ENCODE measurements at places on chromosomes 5 and 9.

DNA sequence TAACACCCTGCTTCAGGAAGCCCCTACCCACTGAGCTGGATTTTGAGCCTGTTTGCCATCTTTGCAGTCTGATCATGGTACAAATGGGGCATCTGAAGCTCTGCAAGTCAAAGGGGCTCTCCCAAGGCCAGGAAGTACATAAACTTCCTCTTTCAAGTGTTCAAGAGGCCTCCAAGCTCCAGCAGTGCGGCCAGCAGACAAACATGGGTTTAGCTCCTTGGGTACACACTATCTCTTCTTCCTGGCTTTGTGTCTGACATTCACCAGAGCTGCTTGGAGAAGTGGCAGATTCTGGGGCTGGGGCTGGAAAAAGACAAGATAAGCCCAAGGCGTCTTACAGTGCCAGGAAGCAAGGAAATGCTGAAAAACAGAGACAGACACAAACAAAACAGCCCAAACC is 34.1 kb downstream of the LAMC3 start:
- DNase-seq, result no peak

DNA sequence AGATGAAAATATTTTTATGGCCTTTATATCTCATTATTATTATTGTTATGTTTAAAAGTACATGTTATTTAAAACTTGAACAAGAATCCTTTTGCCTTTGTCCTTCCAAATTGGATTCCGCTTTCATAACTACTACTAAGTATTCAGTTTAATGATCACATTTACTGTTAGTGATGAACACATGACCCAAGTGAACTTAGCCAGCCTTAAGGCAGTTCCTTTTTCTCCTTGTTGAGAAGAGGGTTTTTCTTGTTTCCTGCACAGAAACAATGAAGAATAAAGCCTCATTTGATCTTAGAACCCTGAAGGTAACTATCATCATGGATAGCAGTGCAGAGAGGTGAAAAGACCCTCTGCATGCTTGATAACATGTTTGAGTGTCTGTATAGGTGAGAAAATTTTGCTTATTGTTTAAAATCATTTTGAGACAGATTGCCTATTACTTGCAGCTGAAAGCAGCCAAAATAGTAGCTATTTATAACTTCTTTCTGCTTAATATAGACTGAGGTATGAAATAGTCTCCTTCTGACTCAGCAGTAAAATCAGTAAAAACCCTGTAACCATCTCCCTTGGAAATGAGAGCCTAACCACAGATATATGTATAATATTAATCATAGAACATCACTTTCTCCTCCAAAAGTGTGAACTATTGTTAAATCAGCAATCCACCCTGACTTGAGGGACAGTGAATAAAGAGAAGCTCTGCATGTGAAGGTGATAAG is 266.2 kb downstream of the SPATA31D1 start:
- no peak for DNase-seq

GRCh38 chr9:100104314-100104713 is 5.3 kb downstream of the INVS start:
- no peak for DNase-seq

DNA sequence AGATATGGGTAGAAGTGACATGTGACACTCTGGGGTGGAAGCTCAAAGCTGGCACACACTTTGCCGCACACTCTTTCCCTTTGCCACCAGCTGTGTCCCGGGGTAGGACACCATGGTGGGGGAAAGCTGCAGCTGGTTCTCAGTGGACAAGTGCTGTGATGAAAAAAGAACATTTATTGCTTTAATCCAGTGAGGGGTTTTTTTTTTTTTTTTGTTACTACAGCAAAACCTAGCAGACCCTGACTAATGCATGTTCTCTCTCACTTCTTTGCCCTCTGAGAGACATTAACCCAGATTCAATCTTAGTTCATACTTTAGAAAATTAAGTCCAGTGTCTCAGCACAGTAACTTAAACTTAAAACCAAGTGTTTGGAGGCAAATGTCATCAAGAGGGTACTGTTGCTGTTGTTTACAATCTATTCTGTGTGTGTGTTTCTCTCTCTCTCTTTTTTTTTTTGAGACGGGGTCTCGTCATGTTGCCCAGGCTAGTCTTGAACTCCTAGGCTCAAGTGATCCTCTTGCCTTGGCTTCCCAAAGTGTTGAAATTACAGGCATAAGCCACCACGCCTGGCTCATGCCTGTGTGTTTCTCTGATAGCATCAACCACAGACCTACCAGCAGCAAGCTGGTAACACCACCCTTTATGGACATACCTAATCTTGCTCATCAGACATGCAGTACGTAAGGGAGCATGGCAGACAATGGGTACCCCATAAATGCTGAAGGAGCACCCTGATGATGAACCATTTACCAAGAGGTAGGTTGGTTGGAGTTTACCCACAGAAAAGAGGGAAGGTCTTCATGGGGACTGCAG is 84.7 kb upstream of the TBC1D2 start:
- no peak for DNase-seq

GRCh38 chr5:72388646-72389045 is 68.5 kb downstream of the PTCD2 start:
- DNase-seq, result no peak

- no peak for DNase-seq
Observed at GRCh38 chr5:148989567-148989966, 73.3 kb downstream of the SH3TC2 start.

- no peak for DNase-seq
Observed at GRCh38 chr5:112626715-112627114, 111.0 kb upstream of the APC start.

- DNase-seq, result no peak
Observed at GRCh38 chr9:23907343-23907742, 81.3 kb upstream of the ELAVL2 start.

DNA sequence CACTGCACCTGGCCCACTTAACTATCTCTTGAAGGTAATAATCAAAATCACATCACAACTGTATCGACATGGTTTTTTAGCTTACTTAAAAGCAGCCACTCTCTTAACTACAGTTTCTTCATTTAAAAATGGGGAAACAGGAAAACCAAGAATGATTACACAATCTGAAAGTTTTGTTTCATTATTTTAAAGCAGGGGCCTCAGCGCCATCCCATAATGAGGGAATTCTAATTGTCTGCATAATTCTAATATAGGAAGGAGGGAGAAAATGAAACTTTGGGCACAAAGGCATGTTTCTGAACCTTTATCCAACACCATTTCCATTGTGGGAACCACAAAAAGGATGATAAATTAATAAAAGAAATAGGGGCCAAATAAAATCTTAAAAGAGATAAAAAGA is 7.6 kb downstream of the HACD4 start:
- DNase-seq, result no peak

- DNase-seq, result no peak
Observed at GRCh38 chr9:83625178-83625577, 2.2 kb downstream of the IDNK start.

DNA sequence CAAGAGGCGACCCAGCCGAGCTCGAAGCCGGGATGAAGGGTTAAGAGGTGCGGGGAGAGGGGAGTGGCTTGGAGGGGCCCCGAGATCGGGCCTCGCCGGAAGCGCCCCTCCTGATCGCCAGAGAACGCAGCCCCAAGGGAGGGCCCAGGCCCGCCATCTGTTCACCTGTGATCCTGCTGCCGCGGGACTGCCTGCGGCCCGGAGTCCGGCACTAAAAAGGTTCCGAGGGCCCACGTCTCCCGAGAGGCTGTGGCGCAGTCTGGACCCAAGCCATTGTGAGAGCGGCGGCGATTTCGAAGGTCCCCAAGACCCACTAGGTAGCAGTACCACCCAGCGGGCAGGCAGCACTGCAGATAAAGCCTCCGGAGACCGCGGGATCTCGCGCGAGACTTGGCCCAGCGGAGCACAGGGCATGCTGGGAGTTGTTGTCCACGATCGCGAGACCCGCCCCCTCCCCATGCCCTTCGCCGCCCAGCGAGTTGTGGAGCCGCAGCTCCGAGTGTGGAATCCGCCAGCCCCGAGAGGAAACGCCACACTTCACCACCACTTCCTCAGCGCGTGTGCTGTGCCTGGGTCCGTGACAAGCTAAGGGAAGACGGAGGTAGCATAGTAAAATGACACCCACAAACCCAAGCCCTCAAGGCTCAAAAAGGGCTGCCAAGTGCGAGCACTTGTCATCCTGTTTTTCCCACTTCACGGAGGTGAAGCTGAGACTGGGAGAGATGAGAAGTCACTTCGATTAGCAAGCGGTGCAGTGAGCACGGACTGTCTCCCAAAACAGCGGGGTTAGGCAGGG is at the start of gene KIAA1191:
TSS of gene KIAA1191 (minus strand) at position 328 of the 796 bp plus-strand sequence. CDS start 2,256 bp downstream, outside the sequence.
- peak; percentile 90 for DNase-seq

DNA sequence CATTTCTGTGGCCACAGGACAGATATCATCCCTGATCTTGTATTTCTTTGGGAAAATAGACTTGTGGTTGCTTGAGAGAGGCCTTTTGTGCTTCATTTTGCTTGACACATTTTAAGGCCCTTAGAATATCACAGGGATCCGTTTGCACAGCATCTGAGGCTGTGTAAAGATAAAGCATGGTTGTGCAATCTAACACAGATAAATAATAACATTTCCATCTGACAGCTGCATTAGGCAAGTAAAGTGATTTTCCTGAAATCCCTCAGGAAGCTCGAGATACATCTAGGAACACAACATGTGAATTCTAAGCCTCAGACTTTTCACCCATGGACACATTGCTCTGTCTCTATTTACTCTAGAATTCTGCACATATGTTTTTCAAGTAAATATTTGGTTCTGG is 212.8 kb upstream of the ADAMTSL1 start:
- no peak for DNase-seq

DNA sequence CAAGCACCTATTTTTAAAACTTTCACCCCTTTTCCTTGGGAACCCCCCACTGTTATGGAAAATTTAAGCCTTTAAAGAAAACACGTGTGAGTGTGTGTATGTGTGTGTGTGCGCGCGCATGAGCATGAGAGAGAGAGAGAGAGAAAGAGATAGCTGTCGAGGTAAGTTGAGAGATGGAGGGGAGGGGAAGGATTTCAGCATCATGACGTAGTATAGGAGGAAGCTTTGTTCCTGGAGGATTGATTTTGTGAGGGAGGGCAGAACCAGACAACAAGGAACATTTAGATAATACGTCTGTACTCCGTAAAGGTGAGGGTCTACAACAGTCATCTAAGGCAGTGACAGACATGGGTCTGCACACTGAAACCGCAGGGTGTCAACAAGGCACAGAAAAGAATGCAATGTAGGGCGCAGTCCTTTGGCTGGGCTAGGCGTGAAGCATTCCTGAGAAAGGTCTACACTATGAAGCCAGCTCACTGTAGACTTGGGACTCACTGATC is 227.7 kb downstream of the SMARCA2 start:
- no peak for DNase-seq

DNA sequence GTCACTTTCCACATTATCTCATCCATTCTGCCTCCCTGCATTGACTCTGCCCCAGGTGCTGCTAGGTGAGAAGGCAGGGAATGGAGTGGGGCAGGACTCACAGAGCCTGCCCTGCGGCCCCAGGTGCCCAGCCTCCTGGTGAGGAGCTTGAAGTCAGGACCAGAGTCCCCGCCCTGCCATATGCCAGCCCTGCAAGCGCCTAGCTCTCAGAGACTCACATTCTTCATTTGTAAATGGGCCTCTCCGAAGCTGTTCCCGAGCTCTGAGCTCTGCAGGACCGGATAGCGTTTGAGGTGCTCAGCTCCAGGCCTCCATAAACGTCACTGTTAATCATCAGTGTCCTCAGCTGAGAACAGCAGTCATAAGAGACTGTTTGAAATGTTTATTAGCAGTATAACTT is 75.1 kb upstream of the STXBP1 start:
- no peak for DNase-seq

DNA sequence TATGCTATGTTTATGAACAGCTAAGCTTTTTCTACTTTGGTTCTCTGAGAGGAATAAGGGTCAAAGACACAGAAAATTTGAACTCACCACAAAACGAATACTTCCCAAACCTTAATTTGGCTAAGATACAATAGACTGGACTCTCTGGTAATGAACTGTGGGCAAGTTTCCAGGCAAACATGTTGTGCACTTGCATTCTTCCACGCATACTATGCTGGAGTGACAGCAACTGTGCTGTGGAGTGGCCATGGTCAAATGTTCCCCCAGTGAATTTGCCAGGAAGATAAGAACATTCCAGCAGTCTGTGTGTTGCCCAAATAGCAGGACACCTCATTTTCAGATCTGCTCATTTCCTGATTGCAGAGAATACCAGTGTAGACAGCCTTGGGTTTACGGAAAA is 275.3 kb upstream of the IL12B start:
- no peak for DNase-seq

DNA sequence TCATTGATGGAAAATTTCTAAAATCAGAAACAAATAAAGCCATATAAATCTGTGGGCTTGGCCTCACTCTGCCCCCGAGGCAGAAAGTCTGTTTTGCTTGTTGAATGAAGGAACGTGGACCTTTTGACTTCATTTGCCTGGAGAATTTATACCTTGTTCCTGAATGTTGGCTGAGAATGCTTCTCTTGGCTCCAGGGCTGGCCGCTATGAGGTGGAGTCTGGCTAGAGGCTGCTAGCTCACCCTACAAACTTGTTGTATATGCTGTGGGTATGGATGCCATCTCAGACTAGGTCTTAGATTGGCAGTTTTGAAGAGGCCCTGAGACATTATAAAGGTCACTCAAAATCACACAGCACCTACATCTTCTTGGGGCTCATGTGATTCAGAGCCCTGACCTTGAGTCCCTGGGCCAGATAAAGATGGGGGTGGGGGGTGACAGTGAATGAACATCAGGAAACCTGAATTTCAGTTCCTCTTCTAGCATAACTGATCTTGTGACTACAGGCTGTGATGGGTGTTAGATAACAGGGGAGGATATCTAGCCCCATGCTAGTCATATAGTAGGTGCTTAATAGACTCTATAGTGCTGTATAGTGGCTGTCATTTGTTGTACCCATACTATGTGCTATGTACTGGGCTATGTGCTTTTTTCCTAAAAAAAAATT is 2.8 kb downstream of the GM2A start:
- no peak for DNase-seq

GRCh38 chr9:107481035-107481434 is 8.5 kb downstream of the KLF4 start:
- DNase-seq, result no peak

DNA sequence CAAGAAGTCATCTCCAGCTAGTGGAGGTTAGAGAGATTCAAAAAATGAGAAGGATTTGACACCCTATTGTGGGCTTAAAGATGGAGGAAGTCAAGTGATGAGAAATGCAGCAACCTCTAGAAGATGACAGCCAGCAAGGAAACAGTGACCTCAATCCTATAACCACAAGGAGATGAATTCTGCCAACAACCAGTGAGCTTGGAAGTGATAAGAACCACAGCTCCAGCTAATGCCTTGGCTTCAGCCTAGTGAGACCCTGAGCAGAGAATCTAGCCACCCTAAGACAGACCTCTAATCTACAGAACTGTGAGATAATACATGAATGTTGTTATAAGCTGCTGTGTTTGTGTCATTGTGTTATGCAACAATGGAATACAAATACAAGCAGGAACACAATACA is 262.4 kb downstream of the GRIA1 start:
- no peak for DNase-seq

DNA sequence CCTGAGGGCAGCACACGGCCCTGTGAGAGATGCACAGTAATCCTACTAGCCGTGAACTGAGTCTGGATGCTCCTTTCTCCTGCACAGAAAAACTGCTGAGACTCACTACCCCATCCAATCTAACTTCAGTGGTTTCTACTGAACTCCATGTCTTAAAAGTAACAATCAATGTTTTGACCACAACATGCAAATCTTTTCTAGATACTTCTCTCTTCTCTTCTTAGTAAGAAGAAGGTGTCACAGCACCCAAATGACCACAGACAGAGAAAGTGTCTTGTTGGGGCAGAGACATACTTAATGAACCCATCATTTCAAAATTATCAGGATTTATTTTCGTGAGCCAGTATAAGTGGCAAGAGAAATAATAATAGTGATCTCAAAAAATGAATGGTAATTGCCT is 285.8 kb upstream of the MEF2C start:
- DNase-seq, result no peak

Measured in activated T-helper 9 cell treated with anti-CD3 and anti-CD28 coated beads, Interleukin-2, amount 50 U/mL, for 16 hours (primary cell).